ENCODE measurements at places on chromosomes 16 and 17.

- DNase-seq, result no peak
Observed at GRCh38 chr16:27325736-27326135, 12.0 kb downstream of the IL4R start.

DNA sequence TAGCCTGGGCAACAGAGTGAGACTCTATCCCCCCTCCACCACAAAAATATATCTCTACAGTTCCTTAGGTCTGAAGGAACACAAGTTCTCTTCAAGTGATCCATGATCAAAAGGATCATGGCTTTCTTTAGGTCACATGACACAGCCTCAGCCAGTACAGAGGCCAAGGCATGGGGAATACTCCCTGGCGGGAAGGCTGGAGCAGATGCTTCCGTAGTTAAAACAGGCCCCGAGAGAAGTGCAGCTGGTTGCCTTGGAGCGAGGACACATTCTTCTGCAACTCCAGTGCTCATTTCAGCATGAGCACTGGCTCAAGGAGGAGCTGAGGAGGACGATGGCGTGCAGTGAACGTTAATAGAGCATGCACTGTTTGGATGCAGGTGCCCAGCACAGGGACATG, 13.5 kb downstream of the CDIP1 start:
- DNase-seq, result no peak

DNA sequence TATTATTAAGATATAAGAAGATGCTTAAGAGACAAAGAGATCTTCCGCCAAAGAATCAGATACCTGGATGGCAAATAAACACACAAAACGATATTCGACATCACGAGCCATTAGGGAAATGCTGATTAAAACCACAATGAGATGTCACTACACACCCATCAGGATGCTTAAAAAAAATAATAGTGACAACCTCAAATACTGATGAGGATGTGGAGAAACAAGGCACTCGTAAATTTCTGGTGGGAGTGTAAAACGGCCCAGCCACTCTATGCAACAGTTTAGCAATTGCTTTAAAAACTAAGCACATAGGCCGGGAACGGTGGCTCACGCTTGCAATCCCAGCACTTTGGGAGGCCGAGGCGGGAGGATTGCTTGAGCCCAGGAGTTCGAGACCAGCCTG, 39.4 kb downstream of the TBC1D16 start:
- DNase-seq, result no peak

- no peak for DNase-seq
Observed at GRCh38 chr17:77894126-77894956, 64.2 kb upstream of the TNRC6C start.

GRCh38 chr16:89661215-89661614, 3.6 kb downstream of the SPATA33 start:
- no peak for DNase-seq

- DNase-seq, result no peak
Observed at GRCh38 chr16:25750488-25751216, 58.9 kb downstream of the HS3ST4 start.

DNA sequence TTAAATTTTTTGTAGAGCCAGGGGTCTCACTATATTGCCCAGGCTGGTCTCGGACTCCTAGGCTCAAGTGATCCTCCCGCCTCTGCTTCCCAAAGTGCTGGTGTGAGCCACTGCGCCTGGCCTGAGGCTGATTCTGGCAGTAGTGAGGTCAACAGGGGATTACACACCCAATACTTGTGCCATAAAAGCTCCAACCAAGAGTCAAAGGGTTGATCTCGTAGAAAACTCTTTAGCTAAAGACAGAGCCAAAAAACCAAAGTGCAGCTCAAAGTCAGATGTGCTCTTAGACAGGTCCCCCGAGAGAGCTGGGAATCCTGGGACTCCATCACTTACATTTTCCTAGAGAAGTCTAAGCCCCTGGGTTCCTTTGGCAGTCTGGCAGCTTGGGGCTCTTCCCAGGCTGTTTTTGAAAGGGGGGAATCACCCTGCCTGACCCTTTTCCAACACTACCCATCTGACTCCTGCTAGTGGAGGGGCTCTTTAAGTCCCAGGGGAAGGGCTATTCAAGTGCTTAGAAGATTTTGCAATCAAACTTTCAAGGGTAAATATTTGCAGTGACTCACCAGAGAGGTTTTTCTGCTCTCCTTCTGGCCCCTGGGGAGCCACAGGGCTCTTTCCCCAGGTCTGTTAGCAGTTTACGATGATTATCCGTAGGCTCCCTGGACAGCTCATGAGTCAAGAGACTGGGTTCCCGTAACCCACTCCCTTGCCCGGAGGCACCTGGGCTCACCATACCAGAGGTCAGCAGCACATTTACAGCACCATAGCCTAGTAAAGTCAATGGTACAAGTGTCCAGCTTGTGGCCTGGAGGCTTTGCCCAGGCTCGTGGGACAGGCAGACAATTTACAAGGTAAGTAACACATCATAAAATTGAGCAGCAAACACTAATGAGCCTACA, 408.7 kb downstream of the SLC39A11 start:
- no peak for DNase-seq

- DNase-seq, result no peak
Observed at GRCh38 chr17:14940108-14940937, 324.8 kb downstream of the PMP22 start.

- no peak for DNase-seq
Observed at GRCh38 chr17:78957128-78957527, 22.6 kb downstream of the LGALS3BP start.

DNA sequence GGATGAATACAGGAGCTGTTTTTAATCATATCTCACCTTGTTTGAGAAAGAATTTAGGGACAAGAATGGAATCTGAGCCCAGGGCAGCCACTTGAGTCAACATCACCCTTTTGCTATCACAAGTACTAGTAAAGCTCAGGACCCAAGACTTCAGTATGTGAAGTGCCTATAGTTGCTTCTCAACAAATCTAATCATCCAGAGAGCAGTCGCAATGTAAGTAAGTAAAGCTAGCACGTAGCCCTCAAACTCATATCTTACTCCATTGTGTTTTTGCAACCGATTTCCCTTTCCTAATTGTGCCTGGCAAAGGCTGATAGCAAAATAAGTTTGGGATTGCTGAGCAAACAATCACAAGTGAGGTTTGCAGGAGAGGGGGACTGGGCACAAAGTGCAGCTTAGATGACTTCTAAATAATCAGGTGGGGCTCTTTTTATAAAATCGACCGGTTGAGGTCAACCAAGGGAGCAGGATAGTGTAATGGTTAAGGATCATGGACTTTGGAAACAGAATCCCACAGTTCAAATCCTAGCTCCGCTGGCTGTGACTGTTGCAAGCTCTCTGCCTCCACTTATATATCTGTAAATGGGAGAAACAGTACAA, 13.0 kb downstream of the TOB1 start:
- DNase-seq, result no peak

GRCh38 chr16:87127061-87127765, 190.0 kb downstream of the C16orf95 start:
- no peak for DNase-seq

DNA sequence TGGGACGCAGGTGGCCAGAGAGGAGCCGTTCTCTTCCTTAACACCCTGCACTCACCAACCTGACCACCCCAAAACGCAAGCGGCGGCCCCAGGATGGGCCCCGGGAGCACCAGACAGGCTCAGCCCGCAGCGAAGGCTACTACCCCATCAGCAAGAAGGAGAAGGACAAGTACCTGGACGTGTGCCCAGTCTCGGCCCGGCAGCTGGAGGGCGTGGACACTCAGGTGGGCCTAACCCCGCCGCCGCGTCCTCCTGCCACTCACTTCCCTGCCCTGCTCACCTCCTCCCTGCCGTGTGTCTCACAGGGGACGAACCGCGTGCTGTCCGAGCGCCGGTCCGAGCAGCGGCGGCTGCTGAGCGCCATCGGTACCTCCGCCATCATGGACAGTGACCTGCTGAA, 4.6 kb upstream of the HSD3B7 start:
- no peak for DNase-seq

DNA sequence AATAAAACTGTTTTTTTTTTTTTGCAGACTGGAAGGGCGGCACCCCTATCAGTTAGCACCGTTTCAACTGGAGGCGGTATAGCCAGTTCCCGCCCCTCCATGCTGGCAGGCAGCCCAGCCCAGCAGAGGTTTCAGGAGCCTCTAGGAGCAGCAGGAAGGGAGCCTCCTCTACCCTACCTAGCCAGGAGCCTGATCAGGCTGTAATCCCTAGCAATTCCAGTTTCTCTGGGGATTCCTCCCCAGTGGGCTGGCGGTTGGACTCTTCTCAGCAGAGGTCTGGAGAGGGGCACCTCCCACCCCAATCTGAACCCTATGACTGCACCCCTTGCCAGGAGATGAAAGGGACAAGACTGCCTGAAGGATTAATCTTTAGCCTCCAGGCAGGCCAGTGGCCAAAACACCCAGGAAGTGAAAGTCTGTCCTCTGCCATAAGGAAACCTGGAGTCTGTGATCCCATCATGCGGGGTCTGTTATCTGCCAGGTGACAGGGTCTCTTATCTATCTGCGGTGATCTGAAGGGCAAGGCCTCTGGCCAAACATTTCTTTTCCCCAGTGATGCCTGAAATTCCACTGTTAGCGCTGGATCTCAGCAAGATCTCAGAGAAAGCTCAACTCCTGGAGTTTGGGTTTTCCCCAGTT, 4.9 kb upstream of the CDH1 start:
- DNase-seq, result no peak

- no peak for DNase-seq
Observed at GRCh38 chr17:6627019-6627418, 13.5 kb downstream of the KIAA0753 start.

- no peak for DNase-seq
Observed at GRCh38 chr17:13240851-13241250, 223.0 kb upstream of the ELAC2 start.

- no peak for DNase-seq
Observed at GRCh38 chr17:56431736-56432135, 161.8 kb upstream of the NOG start.

DNA sequence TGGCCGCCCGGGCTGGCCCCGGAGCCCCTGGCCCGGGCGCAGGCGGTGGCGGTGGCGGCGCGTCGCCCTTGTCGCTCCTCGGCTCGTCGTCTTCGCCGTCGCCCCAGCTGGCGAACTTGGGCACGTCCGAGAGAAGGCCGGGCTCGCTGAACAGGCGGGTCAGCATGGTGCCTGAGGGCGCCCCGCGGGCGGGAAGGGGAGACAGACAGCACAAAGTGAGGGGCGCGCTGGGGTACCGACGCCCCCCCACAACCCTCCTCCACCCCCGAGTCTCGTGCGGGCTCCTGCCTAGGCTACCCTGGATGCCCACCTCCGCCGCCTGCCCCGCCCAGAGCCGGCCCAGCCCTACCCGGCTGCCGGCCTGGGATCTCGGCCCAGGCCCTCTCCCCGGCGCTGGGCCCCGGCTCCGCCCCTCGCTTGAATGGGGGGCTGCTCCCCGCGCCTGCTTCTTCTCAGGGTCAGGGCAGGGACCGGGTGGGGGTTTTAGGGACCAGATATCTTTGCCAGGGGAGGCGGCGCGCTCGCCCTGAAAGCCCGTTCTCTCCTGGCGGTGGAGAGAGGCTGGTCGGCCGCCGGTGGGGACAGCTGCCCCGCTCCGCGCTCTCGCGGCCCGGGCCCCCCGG, 1.2 kb downstream of the NEUROD2 start:
- no peak for DNase-seq

- no peak for DNase-seq
Observed at GRCh38 chr17:2195729-2196128, 107.9 kb downstream of the SMG6 start.

DNA sequence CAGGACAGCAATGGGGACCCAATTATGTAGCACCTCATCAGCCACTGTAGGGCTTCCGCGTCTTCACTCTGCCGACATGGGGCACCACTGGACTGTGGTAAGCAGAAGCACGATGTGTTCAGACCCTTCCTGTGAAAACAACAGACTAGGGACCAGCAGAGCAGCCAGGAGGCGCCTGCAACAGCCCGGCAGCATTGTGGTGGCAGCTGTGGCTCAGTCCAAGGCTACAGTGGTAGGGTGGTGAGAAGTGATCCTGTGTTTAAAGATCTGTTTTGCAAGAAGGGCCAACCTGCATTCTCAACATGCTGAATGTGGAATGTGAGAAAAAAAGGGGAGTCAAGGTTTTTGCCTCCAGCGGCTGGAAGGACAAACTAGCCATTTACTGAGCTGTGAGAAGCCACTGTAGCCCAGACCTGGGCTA, 80.8 kb downstream of the GAS7 start:
- no peak for DNase-seq

GRCh38 chr16:21673469-21673868, 9.7 kb downstream of the OTOA start:
- no peak for DNase-seq

GRCh38 chr16:67339453-67339852, 12.8 kb downstream of the LRRC36 start:
- DNase-seq, result no peak

DNA sequence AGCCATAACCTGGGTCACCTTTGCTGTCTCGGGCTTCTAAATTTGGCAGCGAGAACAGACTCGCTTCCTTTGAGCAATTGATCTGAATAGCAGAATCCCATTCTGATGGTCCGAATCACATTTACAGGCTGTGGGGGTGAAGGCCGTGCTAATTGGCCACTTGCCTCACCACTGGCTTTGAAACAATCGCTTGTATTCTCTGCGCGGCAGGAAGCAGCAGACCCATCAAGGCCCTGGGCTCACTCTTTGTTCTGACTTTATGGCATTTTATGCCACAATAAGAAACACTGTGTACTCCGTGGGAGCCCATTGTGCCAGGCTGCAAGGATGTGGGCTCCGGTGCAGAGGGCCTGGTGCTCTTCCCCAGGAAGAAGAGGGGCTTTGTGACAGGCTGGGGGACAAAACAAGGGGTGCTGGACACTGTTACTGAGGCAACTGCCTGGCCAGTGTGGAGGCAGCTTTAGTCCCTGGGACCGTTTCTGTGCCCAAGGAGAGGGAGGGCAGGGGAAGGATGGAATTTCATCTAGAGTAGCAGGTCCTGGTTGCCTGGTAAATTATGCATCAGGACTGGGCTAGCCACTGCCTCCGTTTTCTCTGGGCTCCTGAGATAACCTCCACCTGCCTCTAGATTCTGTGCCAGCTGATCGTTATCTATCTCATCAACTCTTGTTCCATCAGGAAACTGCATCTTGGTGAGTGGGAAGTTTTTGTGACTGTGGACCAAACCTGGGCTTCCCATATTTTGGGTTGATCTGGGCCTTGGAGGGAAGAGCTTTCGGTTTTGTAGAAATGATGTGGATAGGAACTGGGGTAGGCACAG, 78.5 kb downstream of the MRC2 start:
- no peak for DNase-seq

- DNase-seq, result no peak
Observed at GRCh38 chr17:8884336-8884990, 17.0 kb upstream of the PIK3R6 start.

GRCh38 chr17:48595278-48595999, 1.9 kb upstream of the HOXB5 start:
- no peak for DNase-seq

Data from stimulated activated CD8-positive, alpha-beta memory T cell treated with anti-CD3 and anti-CD28 coated beads, Interleukin-4, amount 100 ng/mL, for 4 hours (primary cell).